ENCODE measurements at places on chromosomes 3 and 15. TPM values are rescaled to one million over a fixed set of nuclear protein-coding genes. Genes with fewer than 3 reads are reported as not detected.

The FEZF2 gene
- total RNA-seq, result not detected

The TUSC7 gene
- total RNA-seq, result not detected

The SNTN gene
- total RNA-seq, result not detected

The CYP1A2 gene
- total RNA-seq, result not detected

DNA sequence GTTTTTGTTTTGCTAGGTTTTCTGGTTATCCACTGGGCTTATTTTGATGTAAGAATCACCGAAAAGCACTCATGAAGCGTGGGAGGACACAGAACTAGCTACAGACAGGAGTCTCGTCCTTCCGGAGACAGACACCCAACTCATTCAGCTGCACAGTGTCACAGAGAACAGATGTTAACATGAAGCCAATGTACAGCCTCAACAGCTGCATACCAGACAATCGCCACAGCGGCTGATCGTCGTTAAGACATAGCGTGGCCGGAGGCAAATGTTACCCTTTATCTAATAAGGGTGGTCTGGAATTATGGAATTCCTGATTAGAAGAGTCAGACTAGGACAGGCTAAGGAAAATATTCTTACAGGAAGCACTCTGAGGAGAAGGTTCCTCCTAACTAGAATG lies 1.1 kb upstream of the PYGO1 start:
- no peak for DNase-seq

GRCh38 chr3:38843898-38844297 lies 27.9 kb upstream of the SCN10A start:
- no peak for DNase-seq

GRCh38 chr15:83581381-83581780 lies 72.5 kb upstream of the ADAMTSL3 start:
- no peak for DNase-seq

GRCh38 chr3:157746391-157746790 lies 243.2 kb upstream of the VEPH1 start:
- DNase-seq, result no peak

DNA sequence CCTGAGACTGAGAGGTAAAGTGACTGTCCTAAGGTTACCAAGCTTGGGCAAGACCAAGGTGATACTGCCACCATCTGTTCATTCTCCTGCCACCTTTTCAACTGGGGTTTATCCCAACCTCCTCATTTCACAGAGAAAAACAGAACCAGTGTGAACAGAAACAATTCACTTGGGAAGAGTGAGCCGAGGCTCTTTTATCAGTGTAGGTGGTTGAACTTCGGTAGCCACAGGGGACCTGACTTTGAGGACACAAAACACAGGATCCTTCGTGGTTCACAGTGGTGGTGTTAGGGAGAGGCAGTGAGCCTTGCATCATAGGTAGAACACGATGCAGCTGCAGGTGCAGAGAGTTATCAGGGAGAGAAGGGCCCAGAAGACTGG lies 72.8 kb upstream of the ICE2 start:
- no peak for DNase-seq

DNA sequence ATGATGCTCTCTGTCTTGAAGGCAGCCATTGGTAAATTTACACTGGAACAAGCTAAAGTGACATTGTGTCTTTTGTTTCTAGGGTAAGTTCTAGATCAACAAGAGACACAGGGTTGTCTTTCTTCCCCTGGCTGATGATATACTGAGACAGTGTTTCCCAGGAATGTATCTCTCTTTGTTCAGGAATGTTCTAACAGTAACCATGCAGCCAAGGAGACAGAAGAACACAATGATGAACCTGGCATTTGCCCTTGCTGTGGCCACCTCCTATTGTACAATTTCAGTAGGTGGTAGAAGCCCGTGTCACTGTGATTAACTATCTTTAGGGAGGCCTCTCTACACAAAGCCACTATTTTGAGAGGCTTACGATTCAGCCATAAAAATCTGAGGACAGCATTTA lies 130.7 kb downstream of the LRTM1 start:
- DNase-seq, result no peak

DNA sequence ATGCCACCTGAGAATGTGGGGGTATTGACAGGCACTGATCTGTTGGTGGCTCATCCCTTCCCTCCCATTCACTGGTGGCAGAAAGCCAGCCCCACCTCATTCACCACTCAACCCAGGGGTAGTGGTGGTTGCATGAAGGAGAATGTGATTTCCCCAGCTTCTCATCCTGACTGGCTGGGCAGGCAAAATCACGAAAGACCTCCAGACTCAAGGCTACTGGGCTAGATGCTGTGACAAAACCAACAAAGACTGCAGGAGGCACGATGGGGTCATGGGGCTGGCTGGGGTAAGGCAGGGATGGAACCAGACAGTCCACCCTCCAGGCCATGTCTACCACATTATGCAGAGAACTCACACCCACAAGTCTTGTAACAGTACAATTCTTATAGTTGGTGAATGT lies 33.9 kb downstream of the FSTL1 start:
- DNase-seq, result no peak

DNA sequence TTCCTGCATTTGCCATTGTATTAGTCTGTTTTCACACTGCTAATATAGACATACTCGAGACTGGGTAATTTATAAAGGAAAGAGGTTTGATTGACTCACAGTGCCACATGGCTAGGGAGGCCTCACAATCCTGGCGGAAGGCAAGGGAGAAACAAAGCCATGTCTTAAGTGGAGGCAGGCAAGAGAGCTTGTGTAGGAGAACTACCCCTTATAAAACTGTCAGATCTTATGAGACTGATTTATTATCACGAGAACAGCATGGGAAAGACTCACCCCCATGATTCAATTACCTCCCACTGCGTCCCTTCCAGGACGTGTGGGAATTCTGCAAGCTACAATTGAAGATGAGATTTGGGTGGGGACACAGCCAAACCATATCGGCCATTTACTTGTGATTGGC lies 27.8 kb downstream of the YEATS2 start:
- DNase-seq, result no peak

GRCh38 chr3:38992117-38992760 lies 59.5 kb downstream of the SCN11A start:
- no peak for DNase-seq

DNA sequence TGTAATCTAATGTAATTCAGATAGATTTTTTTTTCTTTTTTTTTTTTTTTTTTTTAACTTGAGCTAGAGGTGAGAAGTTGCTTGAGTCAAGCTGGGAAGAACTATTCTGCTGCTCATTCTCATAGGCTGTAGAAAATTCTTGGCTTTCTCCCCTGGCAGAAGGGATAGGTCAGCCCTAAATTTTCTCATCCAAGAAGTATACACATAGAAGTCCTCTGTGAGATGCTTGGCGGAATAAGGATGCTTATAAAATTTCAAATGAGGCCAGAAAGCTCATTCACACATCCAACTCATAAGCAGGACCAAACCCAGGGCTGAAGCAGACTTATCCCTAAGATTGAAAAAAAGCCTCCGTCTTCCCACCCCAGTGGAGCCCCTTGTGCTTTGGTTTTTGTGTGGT lies 572.5 kb downstream of the SQOR start:
- DNase-seq, result no peak

Data from osteocyte (in vitro differentiated cells).